ENCODE measurements at places on chromosomes 6 and 20.

- H3K4me3 ChIP-seq: no peak overlapping the region
- H3K27ac ChIP-seq: no peak overlapping the region
- no peaks in the 10 kb centered on the region for H3K27me3 ChIP-seq
Observed at GRCh38 chr20:61311656-61312387, 59.8 kb downstream of the CDH4 start.

DNA sequence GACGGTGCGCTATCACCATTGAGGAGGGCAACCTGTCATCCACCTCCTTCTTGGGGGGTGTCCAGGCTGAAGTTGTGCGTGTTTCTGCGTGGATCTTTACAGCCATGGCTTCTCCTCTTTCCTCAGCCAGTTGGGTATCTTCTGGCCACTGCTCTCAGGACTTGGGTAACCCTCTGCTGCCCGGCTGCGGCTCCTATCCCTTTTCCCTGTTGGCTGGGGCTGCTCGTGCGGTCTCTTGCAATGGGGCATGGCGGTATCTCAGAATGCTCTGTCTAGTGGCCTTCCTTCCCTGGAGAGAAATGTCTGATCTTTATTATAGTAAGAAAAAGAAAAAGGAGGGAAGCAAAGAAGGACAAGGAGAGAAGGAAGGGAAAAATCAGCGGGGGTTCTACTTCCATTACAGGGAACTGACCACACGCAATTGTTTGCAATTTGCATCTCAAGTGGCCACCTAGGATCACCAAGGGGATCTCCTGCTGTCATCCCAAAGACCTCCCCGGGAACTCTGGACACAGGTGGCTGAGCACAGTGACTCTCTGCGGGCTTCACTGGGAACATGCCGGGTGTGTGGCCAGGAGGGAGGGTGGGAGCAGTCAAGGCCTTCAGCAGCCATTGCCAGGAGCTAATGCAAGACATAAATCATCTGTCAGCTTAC is 60.8 kb downstream of the NPEPL1 start:
- no peaks in the 10 kb centered on the region for H3K36me3 ChIP-seq
- peaks cover 8% of the 10 kb centered on the region for H3K27me3 ChIP-seq
- no peak for DNase-seq
- no peak overlapping the region for H3K27ac ChIP-seq
- no peak overlapping the region for H3K4me3 ChIP-seq

DNA sequence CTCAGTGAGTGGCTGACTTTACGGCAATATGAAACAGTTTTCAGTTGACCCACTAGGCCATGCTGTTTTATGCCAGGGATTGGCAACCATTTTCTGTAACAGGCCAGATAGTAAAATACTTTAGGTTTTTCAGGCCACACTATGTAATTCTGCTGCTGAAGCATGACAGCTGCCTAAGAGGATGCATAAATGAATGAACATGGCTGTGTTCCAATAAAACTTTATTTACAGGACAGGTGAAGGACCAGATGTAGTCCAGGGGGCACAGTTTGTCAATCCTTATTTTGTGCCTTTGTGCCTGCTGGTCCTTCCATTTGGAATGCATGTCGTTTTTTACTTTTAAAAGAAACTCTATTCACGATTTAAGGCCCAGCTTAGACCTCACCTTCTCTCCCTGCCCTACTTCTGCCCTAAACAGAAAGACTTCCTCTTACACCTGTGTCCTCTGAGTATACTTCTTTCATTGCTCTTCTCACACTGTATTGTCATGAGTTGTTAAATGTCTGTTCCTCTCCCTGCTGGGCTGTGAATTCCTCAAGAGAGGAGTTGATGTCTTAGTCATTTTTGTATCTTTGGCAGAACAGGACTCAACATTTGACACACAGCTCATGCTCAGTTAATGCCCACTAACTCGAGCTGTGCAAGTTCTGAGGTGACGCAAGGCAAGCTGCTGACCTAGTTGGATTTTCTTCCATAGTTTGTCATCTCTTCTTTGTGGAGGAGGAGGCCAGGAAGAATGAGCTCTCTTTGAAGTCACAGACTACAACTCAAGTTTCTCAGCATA is 90.1 kb upstream of the MAP7 start:
- no peak overlapping the region for H3K27ac ChIP-seq
- H3K36me3 ChIP-seq: peaks cover 2% of the 10 kb centered on the region
- DNase-seq: peak; percentile 64
- no peaks in the 10 kb centered on the region for H3K27me3 ChIP-seq

GRCh38 chr6:123925842-123926399 is 122.3 kb downstream of the NKAIN2 start:
- H3K4me3 ChIP-seq: no peak overlapping the region
- DNase-seq: no peak
- H3K27ac ChIP-seq: no peak overlapping the region
- no peaks in the 10 kb centered on the region for H3K27me3 ChIP-seq
- no peaks in the 10 kb centered on the region for H3K4me1 ChIP-seq

DNA sequence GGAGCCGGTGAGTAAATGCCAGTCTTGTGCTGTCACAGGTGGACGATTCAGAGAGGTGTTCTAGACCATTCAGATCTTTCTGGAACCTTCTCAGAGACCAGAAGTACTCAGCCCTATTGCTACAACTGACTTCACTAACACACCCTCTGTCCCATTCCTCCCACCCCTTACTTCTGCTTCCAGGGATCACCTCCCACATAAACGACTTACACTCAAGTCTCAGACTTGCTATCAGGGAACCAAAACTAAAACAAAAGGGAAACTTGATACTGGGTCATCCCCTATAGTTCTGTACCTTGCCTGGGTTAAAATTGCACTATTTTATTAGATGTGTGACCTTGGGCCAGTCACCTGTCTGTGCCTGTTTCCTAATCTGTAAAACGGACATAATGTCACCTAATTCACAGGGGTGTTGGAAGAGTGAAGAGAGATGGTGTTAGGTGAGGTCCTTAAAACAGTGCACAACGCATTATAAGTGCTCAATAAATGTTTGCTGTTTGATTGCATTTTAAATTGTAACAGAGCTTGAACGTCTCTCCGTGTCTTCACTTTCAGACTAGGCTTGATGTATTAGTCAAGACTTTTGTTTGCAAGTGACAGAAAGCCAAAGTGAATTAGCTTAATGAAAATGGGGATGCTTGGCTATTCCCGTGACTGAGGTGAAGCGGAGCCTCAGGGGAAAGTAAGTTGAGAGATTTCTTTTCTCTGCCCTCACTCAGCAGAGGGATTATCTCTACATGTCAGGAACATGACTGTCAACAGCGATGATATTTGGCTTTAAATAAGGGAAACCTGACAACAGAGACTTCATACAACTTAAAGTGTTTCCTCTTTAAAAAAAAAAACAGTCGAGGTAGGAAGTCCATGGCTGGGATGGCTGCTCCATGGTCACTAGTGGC is 3.0 kb upstream of the SRXN1 start:
- H3K27me3 ChIP-seq: no peaks in the 10 kb centered on the region
- no peak overlapping the region for H3K4me3 ChIP-seq
- no peak for DNase-seq
- H3K27ac ChIP-seq: no peak overlapping the region
- peaks cover under 1% of the 10 kb centered on the region for H3K36me3 ChIP-seq

GRCh38 chr20:13858439-13858838 is 73.6 kb downstream of the NDUFAF5 start:
- no peak for DNase-seq
- H3K27ac ChIP-seq: no peak overlapping the region
- no peaks in the 10 kb centered on the region for H3K27me3 ChIP-seq

DNA sequence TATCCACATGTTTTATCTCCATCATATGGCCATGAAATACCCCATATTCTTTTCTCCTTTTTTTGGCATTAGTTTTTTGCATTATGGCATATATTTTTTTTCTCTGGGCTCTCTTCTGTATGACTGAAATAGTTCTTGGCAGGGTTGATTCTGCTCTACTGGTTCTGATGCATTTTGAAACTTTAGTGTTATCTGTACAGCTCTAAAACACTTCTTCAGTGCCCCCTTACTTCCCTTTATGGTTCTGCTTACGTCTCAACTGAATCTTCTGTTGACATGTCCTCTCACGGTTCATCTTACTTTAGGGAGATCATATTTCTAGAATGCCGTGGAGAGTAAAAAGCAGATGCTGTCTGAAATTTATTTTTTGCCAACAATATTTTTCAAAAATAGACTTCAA is 23.2 kb upstream of the TXNDC5 start:
- no peak for DNase-seq
- H3K36me3 ChIP-seq: no peaks in the 10 kb centered on the region
- H3K4me3 ChIP-seq: no peak overlapping the region
- H3K27ac ChIP-seq: no peak overlapping the region

DNA sequence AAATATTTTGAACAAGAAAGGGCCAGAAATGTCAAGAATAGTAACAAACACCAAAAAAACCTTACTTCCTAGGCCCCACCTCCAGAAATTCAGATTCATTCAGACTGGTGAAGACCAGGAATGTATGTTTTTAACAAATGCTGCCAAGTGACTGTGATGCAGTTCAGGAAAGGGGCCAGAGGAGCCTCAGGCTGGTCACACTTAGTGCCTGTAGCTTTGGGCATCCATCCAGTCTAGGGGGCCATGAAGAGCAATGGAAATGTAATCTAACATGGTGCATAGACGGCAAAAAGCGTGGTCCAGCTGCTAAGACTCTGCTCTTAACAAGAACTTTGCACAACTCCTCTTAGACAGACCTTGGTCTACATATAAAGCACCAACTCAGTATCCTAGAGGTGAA is 7.1 kb downstream of the GJA1 start:
- H3K27me3 ChIP-seq: no peaks in the 10 kb centered on the region
- H3K27ac ChIP-seq: no peak overlapping the region
- DNase-seq: peak; percentile 52
- H3K4me3 ChIP-seq: no peak overlapping the region

- DNase-seq: peak; percentile 34
- no peaks in the 10 kb centered on the region for H3K4me1 ChIP-seq
- no peak overlapping the region for H3K27ac ChIP-seq
- H3K4me3 ChIP-seq: no peak overlapping the region
- H3K36me3 ChIP-seq: no peaks in the 10 kb centered on the region
- no peaks in the 10 kb centered on the region for H3K27me3 ChIP-seq
Observed at GRCh38 chr6:35810971-35811698, 6.0 kb downstream of the LHFPL5 start.

- H3K27me3 ChIP-seq: no peaks in the 10 kb centered on the region
- DNase-seq: no peak
- no peaks in the 10 kb centered on the region for H3K36me3 ChIP-seq
- H3K27ac ChIP-seq: no peak overlapping the region
- H3K4me3 ChIP-seq: no peak overlapping the region
Observed at GRCh38 chr6:167797476-167798265, 29.0 kb upstream of the AFDN start.

DNA sequence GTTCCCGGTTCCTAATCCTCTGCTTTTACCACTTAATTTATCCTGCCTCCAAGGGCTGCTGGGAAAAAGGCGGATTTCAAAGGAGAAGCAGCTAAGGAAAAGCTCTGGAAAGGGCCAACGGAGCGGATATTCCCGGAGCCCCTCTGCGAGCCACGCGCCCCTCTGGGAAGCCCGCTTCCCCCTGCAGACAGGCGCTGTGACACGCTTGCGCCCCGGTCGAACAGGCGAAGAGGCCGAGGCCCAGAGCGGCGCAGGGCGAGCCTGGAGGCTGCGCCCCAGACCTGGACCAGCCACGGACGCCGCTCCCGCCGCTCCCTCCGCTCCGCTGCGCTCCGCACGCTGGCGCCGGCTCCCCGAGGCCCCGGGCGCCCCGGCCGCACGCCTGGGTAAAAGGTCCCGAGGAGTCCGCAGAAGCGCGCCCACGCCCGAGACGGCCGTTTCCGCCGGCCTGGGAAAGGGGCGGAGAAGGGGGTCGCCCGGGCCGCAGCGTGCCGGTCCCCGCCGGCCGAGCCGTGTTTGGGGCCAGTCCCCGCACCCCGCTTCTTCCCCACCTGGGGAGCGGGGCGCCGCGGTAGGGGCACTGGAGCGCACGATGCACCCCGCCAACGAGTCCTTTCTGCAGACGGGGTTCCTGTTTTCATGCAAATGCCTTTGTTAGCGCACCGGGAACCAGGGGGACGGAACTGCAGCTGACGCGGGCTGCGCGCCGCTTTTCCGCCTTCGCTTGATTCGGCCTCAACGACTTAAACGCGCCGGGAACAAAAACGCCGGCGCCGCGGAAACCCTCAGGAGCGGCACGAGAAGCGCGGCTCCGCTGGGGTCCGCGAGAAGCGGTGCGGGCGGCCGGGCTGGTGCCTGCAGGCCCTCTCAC is 91.9 kb upstream of the SIRPA start:
- no peak overlapping the region for H3K27ac ChIP-seq
- peaks cover 4% of the 10 kb centered on the region for H3K4me1 ChIP-seq
- peak; percentile 59 for DNase-seq
- no peaks in the 10 kb centered on the region for H3K27me3 ChIP-seq
- H3K4me3 ChIP-seq: peak overlapping the region; percentile 55

DNA sequence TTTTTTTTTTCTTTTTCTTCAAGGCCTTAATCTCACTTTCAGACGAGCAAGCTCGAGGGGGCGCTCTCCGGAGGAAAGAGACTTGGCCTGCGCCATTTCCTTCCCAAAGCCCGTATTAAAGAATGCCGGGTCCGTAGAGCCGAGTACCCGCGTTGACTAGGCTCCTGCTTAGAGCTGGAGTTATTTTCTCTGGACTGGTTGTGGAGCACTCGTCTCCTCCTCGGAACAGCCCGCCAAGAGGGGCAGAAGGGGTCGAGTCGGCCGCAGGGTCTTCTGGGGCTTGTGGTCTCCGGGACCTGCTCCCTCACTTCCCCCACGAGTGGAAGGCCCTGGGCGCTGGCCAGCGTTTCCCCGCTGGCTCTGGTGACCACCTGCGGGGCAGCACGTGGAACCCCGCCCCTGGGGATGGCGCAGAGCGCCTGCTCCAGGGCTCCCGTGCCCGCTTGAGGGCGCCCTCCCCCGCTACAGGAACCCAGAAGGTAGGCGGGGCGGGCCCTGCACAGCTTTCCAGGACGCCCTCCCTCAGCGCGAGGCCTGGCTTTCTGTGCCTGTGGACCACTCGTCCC is 2.7 kb upstream of the MEI4 start:
- H3K4me3 ChIP-seq: no peak overlapping the region
- no peaks in the 10 kb centered on the region for H3K4me1 ChIP-seq
- peak; percentile 1 for DNase-seq
- H3K27me3 ChIP-seq: no peaks in the 10 kb centered on the region
- no peak overlapping the region for H3K27ac ChIP-seq
- no peaks in the 10 kb centered on the region for H3K36me3 ChIP-seq

- no peak overlapping the region for H3K27ac ChIP-seq
- no peaks in the 10 kb centered on the region for H3K27me3 ChIP-seq
Observed at GRCh38 chr6:134698228-134698627, 251.7 kb downstream of the ALDH8A1 start.

- no peak overlapping the region for H3K27ac ChIP-seq
- no peak for DNase-seq
- peaks cover 6% of the 10 kb centered on the region for H3K4me1 ChIP-seq
- H3K4me3 ChIP-seq: no peak overlapping the region
- H3K36me3 ChIP-seq: no peaks in the 10 kb centered on the region
Observed at GRCh38 chr20:25394996-25395395, 4.4 kb upstream of the ABHD12 start.

- peak within 1 kb of the TSS; percentile 50 for H3K27ac ChIP-seq
- H3K27me3 ChIP-seq: peaks cover 23% of the 10 kb centered on the region
- peak; percentile 88 for DNase-seq
- H3K4me3 ChIP-seq: peak within 1 kb of the TSS; percentile 59
- H3K4me1 ChIP-seq: peaks cover 5% of the 10 kb centered on the region
- H3K36me3 ChIP-seq: peaks cover under 1% of the 10 kb centered on the region
Observed at GRCh38 chr6:44265007-44265721, at the start of gene NFKBIE. Gene NFKBIE (minus strand): TSS chr6:44265551. CDS start chr6:44265346, 205 bp downstream.

- peaks cover 13% of the 10 kb centered on the region for H3K36me3 ChIP-seq
- H3K27ac ChIP-seq: peak overlapping the region; percentile 89
- no peak overlapping the region for H3K4me3 ChIP-seq
- no peak for DNase-seq
- peaks cover 27% of the 10 kb centered on the region for H3K4me1 ChIP-seq
Observed at GRCh38 chr20:37316116-37316774, 26.8 kb downstream of the MANBAL start.
